ENCODE measurements at places on chromosomes 5 and 9.

DNA sequence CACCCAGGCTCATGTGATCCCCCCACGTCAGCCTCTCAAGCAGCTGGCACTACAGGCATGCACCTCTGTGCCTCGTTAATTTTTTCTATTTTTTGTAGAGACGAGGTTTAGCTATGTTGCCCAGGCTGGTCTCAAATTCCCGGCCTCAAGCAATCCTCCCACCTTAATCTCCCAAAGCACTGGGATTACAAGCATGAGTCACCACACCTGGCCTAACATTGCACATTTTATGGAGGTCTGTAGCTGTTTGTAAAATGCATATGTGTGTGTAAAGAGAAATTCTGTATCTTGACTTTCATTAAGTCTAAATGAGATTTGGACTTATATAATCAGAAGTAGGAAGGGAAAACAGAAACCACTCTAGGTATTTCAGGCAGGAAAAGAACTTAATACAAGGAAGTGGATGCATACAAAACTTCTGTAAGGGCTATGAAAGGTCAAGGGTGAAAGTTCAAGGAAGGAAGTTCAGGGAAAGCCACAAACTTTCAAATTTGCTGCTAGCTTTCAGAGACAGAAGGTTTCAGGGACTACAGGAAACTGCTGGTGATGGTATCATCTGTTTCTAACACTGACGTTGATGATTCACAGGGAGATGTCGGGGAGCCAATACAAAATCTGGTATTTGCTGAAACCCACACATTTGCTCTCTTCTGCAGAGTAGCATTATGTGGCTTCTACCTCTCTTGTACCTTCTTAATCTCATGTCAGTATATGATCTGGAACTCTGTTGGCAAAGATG is 209.4 kb downstream of the PIK3R1 start:
- DNase-seq, result no peak

- DNase-seq, result no peak
Observed at GRCh38 chr5:124755565-124755964, 9.1 kb upstream of the ZNF608 start.

- no peak for DNase-seq
Observed at GRCh38 chr5:56207537-56207936, 25.6 kb downstream of the ANKRD55 start.

DNA sequence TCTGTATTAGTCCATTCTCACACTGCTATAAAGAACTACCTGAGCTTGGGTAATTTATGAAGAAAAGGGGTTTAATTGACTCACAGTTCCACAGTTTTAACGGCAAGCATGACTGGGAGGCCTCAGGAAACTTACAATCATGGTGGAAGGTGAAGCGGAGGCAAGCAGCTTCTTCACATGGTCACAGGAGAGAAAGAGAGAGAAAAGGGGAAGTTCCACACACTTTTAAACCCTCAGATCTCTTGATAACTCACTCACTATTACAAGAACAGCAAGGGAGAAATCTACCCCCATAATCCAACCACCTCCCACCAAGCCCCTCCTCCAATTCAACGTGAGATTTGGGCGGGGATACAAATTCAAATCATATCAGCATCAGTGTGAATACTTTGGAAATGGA is 133.4 kb upstream of the SLC30A5 start:
- DNase-seq, result no peak

GRCh38 chr5:136276087-136276486 is 83.1 kb upstream of the SMIM32 start:
- DNase-seq, result no peak

GRCh38 chr9:120650352-120650751 is 63.9 kb downstream of the MEGF9 start:
- no peak for DNase-seq

DNA sequence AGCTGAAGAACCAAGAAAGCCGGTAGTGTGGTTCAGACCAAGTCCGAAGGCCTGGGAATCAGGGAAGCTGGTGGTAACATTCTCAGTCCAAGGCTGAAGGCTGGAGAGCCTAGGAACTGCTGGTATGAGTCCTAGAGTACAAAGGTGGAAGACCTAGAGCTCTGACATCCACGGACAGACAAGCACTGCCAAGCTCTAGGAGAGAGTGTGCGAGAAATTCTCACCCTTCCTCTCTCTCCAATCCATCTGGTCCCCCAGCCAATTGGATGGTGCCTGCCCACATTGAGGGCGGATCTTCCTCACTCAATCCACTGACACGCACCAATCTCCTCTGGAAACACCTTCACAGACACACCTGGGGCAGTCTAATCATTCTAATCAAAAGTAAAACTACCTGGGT is 19.7 kb upstream of the ADAMTS19 start:
- DNase-seq, result no peak

GRCh38 chr5:173484569-173484968 is 131.9 kb downstream of the BOD1 start:
- no peak for DNase-seq

DNA sequence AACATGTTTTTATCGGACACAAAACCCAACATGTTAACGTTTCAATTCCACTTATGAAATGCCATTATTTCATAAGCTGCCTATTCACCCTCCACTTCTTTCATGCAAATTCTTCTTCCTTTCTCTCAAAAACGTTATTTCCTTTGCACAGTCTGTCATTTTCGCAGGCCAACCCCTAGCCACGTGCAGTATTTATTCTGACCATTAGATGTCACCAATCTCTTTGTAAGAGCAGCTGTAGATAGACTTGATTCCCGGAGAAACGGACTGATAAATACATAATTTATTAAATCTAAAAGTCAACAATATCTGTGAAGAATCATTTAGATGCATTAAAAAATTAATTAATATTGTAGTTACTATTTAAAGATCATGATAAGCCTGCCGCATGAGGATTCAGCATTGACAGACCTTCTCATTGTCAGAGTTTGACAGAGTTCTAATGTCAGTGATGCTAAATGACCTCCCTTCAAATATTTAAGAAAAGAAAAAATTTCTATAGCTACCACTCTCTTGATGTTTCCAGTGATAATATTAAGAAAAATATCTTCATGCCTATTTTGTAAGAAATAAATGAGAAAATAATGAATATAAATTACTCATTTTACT is 933.6 kb downstream of the CDH12 start:
- DNase-seq, result peak; percentile 86

GRCh38 chr5:60497706-60498500 is 202.1 kb downstream of the DEPDC1B start:
- DNase-seq, result no peak

DNA sequence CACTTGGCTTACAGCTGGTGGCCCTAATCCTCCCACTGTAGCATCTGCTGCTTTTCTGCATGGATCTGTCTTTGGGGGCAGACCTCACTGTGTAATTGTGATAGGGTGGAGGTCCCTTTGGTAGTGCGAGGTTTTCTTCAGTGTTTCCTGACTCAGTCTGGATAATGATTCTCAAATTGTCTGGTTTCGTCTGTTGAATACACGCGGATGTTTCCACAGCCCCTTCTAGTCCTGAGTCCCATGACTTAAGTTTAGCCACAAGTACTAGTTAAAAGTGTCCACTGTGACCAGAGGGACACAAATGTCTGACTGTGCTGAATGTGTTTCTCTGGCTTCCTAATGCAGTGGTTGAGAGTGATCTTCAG is 70.5 kb downstream of the LMNB1 start:
- no peak for DNase-seq

GRCh38 chr5:130896636-130897035 is 268.4 kb downstream of the HINT1 start:
- DNase-seq, result no peak

DNA sequence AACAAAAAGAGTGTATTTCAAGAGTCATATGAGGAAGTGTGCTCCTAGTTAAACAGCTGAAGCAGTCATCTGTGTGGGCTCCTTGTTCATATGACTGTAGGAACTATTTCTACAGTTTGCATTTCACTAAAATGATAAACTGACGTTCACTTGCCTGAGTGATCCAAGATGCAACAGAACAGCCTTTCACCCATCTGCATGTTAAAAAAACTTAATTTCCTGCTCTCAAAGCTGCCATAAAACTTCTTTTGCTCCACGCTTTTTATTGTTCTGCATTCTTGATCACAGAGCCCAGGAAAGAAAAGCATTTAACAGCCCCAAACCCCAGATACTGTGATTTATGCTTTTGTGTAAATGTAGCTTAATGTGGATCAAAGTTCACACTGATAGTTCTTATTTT is 43.9 kb downstream of the ZNF608 start:
- no peak for DNase-seq

GRCh38 chr9:112404508-112404932 is 24.6 kb downstream of the HSDL2 start:
- no peak for DNase-seq

- DNase-seq, result no peak
Observed at GRCh38 chr5:57832875-57833274, 350.3 kb upstream of the ACTBL2 start.

DNA sequence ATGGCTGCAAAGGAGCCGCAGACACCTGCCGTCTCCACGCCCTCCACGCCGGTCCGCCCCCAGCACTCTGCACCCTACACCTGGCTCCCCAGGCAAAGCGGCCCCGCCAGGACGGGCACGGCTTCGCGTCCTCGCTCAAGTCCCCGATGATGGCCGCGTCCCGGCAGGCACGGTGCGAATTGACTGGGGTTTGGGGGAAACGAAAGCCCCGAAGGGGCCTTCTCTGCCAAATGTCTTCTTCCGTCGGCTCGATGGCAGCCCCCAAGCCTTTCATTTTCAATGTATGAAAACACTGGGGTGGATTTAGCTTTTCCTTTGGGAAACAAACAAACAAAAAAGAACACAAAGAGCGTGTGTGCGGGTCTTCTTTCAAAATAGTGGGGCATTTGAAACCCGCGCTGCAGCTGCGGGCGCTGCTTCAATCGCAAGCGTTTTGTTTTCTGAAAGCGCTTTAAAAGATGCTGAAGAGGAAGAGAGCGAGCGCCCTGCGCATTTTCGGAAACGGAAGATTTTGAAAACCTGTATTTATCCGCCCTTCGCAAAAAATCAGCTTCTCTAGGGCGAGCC is 160.0 kb downstream of the RMI1 start:
- DNase-seq, result peak; percentile 75

DNA sequence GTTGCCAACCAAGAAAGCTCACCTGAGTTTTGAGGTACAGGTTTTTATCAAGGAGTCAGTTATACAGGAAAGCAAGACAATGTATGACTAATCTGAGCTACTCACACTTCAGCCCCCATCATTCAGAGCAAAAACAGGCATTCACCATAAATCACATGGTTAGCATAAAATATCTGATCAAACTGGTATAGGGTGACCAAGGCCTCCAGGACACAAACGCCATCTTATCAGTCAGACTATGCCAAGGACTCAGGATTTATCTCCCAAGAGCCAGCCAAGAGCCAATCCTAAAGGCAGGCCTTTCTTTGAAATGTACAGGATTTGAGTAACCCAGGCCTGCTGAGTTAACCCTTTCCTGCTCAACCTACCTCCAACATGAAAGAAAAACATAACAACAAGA is 313.0 kb upstream of the NREP start:
- DNase-seq, result no peak

DNA sequence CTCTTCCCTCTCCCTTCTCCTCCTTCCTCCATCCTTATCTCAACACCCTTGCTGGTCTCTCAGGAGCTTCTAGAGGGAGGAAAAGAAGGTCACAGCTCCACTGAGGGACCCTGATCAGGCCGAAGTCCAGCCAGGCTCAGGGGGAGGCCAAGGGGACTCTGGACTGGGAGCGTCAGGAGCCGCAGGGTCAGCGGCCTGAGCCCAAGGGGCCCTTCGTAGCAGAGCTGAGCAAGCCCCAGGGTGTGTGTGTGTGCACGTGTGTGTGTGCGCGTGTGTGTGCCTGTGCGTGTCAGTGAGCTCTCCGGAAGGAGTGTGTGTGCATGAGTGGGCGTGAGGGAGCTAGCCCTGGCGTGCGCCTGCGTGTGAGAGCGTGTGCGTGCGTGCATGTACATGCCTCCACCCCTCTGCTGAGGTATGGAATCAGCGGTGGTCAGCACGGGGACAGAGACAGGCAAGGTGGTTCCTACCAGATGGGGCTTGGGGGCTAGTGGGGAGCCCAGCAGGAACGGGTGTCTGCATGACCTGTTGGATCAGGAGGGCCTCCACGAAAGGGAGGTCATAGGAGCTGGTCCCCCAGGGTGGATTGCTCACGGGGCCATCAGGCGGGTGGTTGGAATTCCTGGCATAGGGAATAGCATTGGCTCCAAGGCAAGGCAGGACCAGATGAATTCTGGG is 10.0 kb upstream of the AGPAT2 start:
- no peak for DNase-seq

GRCh38 chr5:75869891-75870290 is 152.7 kb upstream of the POC5 start:
- DNase-seq, result no peak

- no peak for DNase-seq
Observed at GRCh38 chr5:148168246-148168645, at the start of gene SPINK14. Gene SPINK14 (plus strand): TSS chr5:148168546. CDS start chr5:148169733, 1,187 bp downstream.

DNA sequence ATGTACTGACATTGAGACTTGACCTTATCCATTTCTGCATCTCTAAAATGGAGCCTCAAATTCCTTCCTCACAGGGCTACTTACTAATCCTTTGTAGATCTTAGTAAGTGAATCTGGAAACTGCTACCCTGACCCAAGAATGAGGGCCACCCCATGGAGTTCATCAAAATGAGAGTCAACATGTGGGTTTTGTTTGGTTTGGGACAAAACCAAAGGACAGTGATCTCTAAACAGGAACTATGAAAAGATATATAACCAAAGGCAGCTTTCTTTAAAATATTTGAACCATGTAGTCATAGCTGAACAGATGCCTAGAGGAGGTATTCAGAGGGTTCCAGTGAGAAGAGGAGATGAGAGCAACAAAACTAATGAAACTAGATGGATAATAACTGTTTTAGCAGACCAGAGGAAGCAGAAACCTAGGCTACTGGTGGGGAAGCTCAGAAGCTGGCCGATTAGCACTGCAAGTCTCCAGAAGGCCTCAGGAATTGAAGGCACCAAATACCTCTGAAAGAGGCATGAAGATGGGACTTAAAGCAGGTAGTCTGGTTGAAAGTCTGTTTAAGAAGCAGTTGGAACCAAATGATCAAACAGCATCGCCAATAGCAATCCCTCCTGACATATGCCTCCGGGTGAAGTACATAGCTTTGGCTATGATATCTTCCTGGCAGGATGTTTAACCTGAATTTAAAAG is 45.8 kb downstream of the THOC3 start:
- no peak for DNase-seq

DNA sequence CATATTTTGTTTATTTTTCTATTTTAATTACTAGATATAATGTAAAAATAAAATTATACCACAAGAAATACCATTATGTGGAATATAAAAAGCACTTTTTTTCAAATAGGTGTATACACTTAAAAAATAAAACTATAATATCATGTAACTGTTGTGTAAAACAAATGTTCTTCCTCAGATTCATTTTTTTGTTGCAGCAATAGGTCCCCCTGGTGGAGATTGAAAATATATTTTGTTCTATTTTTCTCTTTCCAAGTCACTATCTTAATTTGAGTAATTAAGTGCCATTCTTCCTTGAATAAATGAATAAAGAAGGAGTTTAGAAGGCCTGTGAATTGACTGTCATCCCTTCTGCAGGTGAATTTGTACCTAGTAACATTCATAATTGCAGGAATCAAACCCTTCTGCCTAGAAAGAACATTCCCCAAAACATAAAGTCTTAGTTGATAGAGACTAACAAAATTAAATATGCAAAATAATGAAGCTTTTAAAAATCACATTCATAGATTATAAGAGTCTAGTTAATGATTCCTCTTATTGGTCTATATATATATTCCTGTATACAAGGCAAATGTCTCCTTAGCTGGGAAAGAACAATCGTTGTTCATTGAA is 23.4 kb downstream of the CETN3 start:
- no peak for DNase-seq

Measured in NCI-H2081 (cell line).